ENCODE measurements at places on chromosomes 3 and 15.

DNA sequence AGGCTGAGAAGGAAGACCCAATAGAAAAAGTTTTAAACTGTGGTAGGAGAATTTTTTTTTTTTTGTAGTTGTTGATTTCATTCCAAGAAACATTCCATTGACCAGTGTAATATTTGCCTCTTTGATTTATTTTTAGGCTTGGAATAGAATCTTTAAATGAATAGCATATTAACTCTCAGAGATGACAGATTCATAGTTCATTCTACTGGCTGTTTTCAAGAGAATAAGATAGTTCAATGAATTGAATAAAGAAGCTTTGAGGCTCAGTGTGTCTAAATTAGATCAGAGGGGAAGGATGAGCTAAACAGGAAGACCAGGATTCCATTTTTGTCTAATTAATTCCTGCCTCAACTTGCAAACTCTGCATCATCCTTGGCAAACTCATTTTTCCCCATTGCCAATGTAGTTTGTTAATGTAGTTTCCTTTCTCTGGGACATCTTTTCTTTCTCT lies 98.4 kb downstream of the NAALADL2 start:
- no peak for DNase-seq

GRCh38 chr15:99424978-99425656 lies 140.7 kb upstream of the MEF2A start:
- DNase-seq = no peak

DNA sequence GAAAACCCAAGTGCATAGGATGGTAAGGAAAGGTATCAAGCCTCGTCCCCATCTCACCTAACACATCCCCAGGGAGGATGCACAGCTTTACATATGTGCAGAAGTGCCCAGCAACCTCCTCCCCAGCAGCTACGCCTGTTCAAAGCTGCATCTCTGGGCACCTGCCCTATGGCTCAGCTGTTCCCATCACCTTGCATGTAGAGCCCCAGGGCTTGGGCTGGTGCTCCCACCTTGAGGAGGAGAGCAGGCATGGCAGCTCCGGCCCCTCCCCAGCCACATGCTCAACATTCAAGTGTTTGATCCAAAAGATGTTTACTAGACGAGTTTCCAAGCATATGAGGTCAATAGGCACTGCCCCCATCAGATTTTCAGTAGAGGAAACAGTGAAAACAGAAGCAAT lies 173.5 kb downstream of the ATP10A start:
- no peak for DNase-seq

GRCh38 chr3:123272547-123272946 lies 70.8 kb downstream of the SEC22A start:
- DNase-seq = no peak

- no peak for DNase-seq
Observed at GRCh38 chr15:96264801-96265515, 65.5 kb upstream of the NR2F2 start.

DNA sequence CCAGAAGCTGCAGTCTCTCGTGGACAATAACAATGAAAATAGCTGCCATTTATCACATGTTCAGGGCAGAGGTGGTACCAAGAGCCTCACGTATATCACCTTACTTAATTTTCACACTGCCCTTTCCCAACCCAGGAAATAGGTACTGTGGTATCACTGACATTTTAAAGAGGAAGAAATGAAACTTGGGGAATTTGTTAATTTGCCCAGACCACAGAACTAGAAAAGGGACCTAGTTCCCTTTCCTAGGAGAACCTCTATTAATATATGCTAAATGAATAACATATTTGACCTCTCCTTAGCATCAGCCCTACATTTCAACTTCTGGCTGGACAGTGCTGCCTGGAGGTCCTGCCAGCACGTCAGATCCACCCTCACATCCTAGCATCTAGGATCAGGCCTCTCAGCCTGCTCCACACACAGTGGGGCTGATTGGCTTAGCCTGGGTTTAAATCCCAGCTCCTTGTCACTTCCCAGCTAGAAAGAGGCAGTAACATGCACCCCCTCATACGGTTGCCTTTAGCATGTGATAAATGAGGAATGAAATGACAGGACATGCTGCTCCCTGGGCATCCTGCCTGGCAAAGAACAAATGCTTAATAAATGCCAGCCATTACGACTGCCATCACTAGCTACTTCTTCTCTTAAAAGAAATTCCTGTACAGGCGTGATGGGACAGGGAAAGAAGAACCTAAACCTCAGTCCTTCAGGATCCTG lies 95.1 kb upstream of the TNFAIP8L3 start:
- DNase-seq = no peak

Data from hematopoietic multipotent progenitor cell treated with erythropoietin and hydrocortisone succinate and interleukin-3 and kit ligand, for 17 days (in vitro differentiated cells).